H1 (cell line): ENCODE measurements at places on chromosomes 16 and 17. TPM values are rescaled to one million over a fixed set of nuclear protein-coding genes. Genes with fewer than 3 reads are reported as not detected.

Gene PABPN1L
- polyA plus RNA-seq, result not detected in 2 replicates

Gene HS3ST3B1
- polyA plus RNA-seq, result 4.7 and 6.1 TPM in 2 replicates

Gene KRT33B
- not detected in 2 replicates for polyA plus RNA-seq

Gene CCL2
- 2.6 and 3.0 TPM in 2 replicates for polyA plus RNA-seq

Gene CACNA1G
- 2.9 and 4.8 TPM in 2 replicates for polyA plus RNA-seq

Gene MYH10
- polyA plus RNA-seq, result 64.1 and 80.8 TPM in 2 replicates

Gene RAMP2
- polyA plus RNA-seq, result 41.5 and 41.7 TPM in 2 replicates

Gene CCL17
- polyA plus RNA-seq, result not detected in 2 replicates

Gene ARL17B
- polyA plus RNA-seq, result 4.8 and 5.4 TPM in 2 replicates

Gene SSTR5
- polyA plus RNA-seq, result 0.60 and 0.61 TPM in 2 replicates

Gene ABCC6
- 1.6 and 1.8 TPM in 2 replicates for polyA plus RNA-seq

Gene CSH1
- polyA plus RNA-seq, result 0.12 and 0.16 TPM in 2 replicates

Gene UNC13D
- polyA plus RNA-seq, result 3.6 and 5.2 TPM in 2 replicates

Gene GPR142
- polyA plus RNA-seq, result 0.05 and 0.11 TPM in 2 replicates

Gene GNAO1
- polyA plus RNA-seq, result 6.7 and 10.8 TPM in 2 replicates

Gene MPG
- 83.7 and 107 TPM in 2 replicates for polyA plus RNA-seq

Gene SMURF2
- 4.1 and 7.2 TPM in 2 replicates for polyA plus RNA-seq

Gene FOXC2
- not detected in 2 replicates for polyA plus RNA-seq

Gene GRAPL
- 0.15 and 0.24 TPM in 2 replicates for polyA plus RNA-seq

Gene CHST5
- 0.13 and 0.23 TPM in 2 replicates for polyA plus RNA-seq

Gene TBC1D3G
- polyA plus RNA-seq, result 0.18 TPM in 1 of 2 replicates, not detected in the other

Gene CTF1
- 3.4 and 5.0 TPM in 2 replicates for polyA plus RNA-seq

Gene CCDC144A
- 0.31 and 0.35 TPM in 2 replicates for polyA plus RNA-seq

Gene TEKT5
- polyA plus RNA-seq, result 0.24 and 0.95 TPM in 2 replicates

Gene PRR11
- 21.0 and 32.7 TPM in 2 replicates for polyA plus RNA-seq

Gene SCGB1C2
- polyA plus RNA-seq, result not detected in 2 replicates

Gene KRT35
- polyA plus RNA-seq, result not detected in 2 replicates

Gene PSMB3
- 866 and 914 TPM in 2 replicates for polyA plus RNA-seq

Gene RPGRIP1L
- polyA plus RNA-seq, result 2.8 and 4.0 TPM in 2 replicates

Gene GDPD1
- 2.0 and 3.2 TPM in 2 replicates for polyA plus RNA-seq

Gene KRTAP3-1
- polyA plus RNA-seq, result not detected in 2 replicates

Gene TUBB3
- 393 and 420 TPM in 2 replicates for polyA plus RNA-seq

Gene MT4
- not detected in 2 replicates for polyA plus RNA-seq

Gene TBX6
- polyA plus RNA-seq, result 2.2 and 3.6 TPM in 2 replicates

Gene BCL7C
- polyA plus RNA-seq, result 8.6 and 10.9 TPM in 2 replicates

Gene FBXO39
- polyA plus RNA-seq, result 0.12 and 0.17 TPM in 2 replicates

Gene MEIOB
- polyA plus RNA-seq, result 0.60 and 0.63 TPM in 2 replicates

Gene CEMP1
- polyA plus RNA-seq, result 0.08 TPM in 1 of 2 replicates, not detected in the other
